Heart left ventricle (tissue), 16 donors: ENCODE measurements at places on chromosomes 1 and 21. TPM values are rescaled to one million over a fixed set of nuclear protein-coding genes. Genes with fewer than 3 reads are reported as not detected.
A peak's percentile ranks its signal among the peaks of the same experiment; 100 is the strongest.

DNA sequence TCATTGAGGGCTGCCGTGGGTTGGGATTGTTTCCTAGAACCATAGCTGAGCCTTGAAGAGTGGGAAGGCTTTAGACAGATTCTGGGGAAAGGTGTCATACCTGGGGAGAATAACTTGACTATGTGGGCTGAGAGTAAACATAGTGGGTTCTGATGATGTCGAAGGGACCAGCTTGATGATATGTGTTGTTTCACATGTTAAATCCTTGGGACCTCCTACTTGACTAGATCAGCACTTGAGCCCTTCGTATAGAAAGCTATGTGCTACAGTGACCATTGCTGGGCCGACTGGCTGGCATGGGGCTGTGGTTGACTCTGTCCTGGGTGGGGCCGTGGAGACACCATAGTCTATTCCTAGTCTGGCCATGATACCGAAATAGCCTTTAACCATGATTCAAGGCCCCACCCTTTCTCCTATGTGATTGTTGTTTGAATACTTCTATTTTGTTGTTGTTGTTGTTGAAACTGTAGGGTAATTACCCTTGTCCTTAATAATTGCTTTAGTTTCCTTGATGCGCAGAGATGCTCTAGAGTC lies 423.5 kb downstream of the CAMTA1 start:
- no peak overlapping the region for H3K27ac ChIP-seq
- no peaks in the 10 kb centered on the region for H3K4me1 ChIP-seq
- H3K27me3 ChIP-seq, result peaks cover 14% of the 10 kb centered on the region
- no peak overlapping the region for H3K4me3 ChIP-seq
- H3K36me3 ChIP-seq, result no peaks in the 10 kb centered on the region

DNA sequence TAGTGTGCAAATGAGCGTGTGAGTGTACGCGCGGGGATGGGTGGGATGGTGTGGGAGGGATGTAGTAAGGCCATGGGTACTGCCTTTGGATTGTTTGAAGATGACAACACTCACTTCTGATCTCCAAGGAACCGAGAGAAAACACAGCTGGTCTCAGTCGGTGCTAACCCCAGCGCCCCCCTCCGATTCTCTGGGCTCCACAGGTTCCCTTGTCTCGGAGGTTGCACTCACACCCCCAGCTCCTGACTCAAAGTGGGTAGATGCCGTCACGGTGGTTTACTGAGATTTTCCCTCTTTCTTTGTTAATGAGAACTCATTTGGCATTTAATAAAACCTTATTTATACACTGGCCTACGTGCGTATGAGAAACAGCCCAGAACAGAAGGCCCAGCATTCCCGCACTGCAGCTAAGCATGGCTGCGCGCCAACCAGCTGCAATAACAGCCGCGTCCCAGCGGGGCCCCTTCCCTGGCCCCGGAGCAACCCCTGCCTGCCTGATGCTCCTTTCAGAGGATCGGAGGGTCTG lies 25.8 kb downstream of the ABCA4 start:
- H3K4me1 ChIP-seq, result peaks cover 60% of the 10 kb centered on the region
- peak; percentile 92 for DNase-seq
- no peaks in the 10 kb centered on the region for H3K27me3 ChIP-seq
- H3K36me3 ChIP-seq, result no peaks in the 10 kb centered on the region
- peak overlapping the region; percentile 86 for H3K27ac ChIP-seq

DNA sequence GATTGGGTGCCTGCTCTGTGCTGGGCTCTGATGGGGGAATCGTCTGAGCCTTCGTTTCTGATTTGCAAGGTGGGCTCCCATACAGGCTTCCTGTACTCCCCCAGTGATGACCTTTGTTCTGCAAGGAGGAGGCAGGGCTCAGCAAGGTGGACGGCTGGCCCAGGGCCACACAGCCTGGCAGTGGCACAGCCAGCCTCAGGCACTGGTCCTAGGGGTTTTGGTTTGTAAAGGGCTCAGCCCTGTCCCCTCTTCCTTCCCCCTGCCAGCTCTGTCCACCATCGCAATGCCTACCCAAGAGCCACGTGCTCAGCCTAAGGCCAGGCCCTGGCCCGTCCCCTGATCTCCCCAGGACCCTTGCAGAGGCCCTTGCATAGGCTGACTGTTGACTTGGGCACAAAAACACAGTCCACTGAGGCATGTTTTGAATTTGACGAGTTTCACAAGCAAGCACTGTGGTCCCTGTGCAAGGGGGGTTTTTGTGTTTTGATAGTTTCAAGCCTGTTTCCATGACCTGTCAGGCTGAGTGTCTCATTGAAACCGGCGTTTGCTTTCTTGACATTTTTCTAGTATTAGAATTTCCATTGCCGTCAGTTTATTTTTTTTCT lies 39.5 kb upstream of the TNFRSF1B start:
- H3K27ac ChIP-seq, result no peak overlapping the region
- no peak overlapping the region for H3K4me3 ChIP-seq
- peaks cover 12% of the 10 kb centered on the region for H3K4me1 ChIP-seq
- H3K27me3 ChIP-seq, result peaks cover 6% of the 10 kb centered on the region
- peak; percentile 28 for DNase-seq

DNA sequence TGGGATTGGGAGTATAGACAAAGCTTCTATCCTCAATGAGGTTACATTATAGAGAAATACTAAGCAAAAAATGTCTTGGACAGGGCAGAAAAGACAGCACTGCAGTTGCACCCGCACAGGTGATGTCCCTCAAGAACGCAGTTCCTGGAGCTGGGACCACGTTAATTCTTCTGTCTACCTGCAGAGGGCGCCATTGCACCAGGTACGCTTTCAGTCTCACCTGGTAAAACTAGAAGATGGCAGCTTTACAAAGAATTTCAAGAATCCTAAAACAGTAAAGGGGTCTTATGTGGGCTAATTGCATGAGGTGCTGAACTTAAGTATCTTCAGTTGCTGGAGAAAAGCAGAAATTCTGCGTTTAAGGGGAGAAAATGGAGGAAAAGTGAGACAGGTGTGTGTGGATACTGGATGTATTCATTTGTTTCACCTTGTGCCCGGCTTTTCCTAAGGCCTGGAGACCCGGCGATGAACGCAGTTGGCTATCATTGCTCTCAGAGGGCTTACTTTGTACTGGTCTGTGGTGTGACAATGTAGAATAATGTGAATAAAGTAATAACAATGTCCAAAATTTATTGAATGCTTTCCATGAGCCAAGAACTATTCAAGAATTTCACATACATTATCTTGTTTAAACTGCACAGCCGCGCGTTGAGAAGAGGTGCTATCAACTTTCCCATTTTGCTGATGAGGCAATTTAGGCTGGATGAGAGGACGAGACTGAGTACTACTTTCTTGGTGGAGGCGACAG lies 276.3 kb upstream of the GREM2 start:
- H3K36me3 ChIP-seq, result no peaks in the 10 kb centered on the region
- H3K27ac ChIP-seq, result no peak overlapping the region
- H3K4me1 ChIP-seq, result no peaks in the 10 kb centered on the region
- H3K4me3 ChIP-seq, result no peak overlapping the region

GRCh38 chr21:45466330-45467220 lies 61.6 kb downstream of the COL18A1 start:
- no peaks in the 10 kb centered on the region for H3K27me3 ChIP-seq
- peaks cover 32% of the 10 kb centered on the region for H3K4me1 ChIP-seq
- peak; percentile 15 for DNase-seq
- H3K27ac ChIP-seq, result no peak overlapping the region
- no peaks in the 10 kb centered on the region for H3K36me3 ChIP-seq

GRCh38 chr1:238001818-238002217 lies 111.1 kb upstream of the ZP4 start:
- H3K27ac ChIP-seq, result no peak overlapping the region
- H3K27me3 ChIP-seq, result no peaks in the 10 kb centered on the region
- H3K36me3 ChIP-seq, result no peaks in the 10 kb centered on the region
- no peaks in the 10 kb centered on the region for H3K4me1 ChIP-seq
- H3K4me3 ChIP-seq, result no peak overlapping the region

DNA sequence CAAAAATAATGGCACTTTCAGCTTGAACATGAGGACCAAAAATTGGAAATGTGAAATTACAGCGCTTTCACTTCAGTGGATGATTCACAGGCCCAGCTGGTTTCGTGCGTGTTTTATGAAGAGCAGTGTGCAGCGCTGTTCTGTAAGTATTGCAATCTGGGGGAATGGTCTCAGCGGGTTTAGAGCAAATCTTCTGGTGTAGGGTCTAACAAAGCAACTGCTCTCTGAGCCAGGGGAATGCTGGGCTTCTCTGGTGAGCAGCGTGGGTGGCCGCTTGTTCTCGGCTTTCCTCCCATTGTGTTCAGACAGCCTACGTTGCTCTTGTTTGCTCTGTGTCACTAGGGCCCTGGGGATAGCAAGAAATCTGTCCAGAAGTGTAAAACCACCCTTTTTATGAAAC lies 42.4 kb upstream of the GADD45A start:
- no peaks in the 10 kb centered on the region for H3K27me3 ChIP-seq
- H3K4me1 ChIP-seq, result peaks cover 26% of the 10 kb centered on the region
- no peak for DNase-seq
- H3K27ac ChIP-seq, result no peak overlapping the region

DNA sequence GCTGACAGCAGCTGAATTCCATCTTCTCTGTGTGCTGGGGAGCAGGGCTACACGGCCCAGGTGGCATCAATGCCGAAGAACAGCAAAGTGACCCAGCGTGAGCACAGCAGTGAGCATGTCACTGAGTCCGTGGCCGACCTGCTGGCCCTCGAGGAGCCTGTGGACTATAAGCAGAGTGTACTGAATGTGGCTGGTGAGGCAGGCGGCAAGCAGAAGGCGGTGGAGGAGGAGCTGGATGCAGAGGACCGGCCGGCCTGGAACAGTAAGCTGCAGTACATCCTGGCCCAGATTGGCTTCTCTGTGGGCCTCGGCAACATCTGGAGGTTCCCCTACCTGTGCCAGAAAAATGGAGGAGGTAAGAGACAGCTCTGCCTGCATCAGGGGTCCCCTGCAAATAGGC lies 16.6 kb downstream of the SLC6A17 start:
- no peak overlapping the region for H3K4me3 ChIP-seq
- H3K36me3 ChIP-seq, result no peaks in the 10 kb centered on the region
- no peaks in the 10 kb centered on the region for H3K4me1 ChIP-seq
- DNase-seq, result no peak
- no peaks in the 10 kb centered on the region for H3K27me3 ChIP-seq

DNA sequence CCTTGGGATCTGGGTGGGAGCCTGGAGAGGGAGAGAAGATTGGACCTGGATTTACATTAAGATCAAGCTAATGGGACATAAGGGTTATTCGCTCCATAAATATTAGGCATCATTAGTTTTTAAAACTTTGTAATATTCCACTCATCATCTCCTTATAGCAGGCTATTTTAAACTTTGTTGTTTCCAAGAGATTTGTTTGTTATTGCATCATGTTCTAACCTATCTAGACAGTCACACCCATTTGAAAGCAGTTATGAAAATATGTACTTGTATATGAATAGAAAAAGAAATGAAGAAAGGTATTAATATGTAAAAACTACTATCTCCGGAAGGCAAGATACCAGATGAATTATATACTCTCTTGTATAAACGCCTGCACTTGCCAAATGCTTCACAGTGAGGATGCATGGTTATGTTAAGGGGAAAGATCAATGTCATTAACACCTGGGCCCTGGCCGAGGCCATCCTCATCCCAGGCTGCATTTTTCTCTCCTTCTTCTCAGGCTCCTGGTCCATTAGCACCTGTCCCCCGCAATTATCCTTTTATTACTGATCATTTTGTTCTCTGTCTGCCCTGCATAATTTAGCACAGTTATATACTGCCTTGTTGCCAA lies 468.2 kb downstream of the MATN1 start:
- no peaks in the 10 kb centered on the region for H3K4me1 ChIP-seq
- no peak overlapping the region for H3K27ac ChIP-seq
- peaks cover 10% of the 10 kb centered on the region for H3K27me3 ChIP-seq
- no peak for DNase-seq
- no peak overlapping the region for H3K4me3 ChIP-seq

- H3K4me3 ChIP-seq, result no peak overlapping the region
- H3K27ac ChIP-seq, result no peak overlapping the region
- H3K27me3 ChIP-seq, result no peaks in the 10 kb centered on the region
- H3K36me3 ChIP-seq, result no peaks in the 10 kb centered on the region
- DNase-seq, result no peak
These were observed 29.0 kb downstream of the DUSP10 start for GRCh38 chr1:221712776-221713431.

Gene SIM2
- not detected for polyA plus RNA-seq

Gene RHOU
- 1.3 TPM for polyA plus RNA-seq
